ENCODE measurements at places on chromosomes 3 and 15.

DNA sequence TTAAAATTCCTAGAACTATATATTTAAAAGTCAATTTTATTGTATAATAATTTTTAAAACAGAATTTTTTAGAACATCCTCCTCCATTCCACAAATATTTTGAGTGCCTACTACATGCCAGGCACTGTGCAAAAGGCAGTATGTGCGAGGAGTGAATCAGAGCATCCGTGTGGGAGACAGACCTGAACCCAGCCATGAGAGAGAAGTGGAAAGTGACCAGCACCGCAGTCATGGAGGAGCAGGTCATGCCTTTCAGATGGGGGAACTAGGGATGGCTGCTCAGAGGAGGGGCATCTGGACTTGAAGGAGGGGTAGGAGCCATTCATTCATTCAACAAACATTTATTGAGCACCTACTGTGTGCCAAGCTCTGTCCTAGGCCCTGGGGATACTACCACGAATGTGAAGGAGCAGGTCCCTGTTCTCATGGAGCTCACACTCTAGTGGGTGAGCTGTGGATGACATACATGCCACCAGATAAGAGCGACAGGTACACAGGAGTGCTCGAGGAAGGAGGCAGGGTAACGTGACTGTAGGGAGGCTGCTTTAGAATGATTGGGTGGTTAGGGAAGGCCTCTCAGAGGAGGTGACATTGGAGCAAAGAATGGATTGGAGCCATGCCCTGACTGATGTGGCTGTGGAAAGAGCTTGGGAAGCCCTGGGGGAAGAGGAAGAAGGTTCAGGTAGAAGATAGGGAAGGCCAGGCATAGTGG is 3.1 kb upstream of the CHRNA3 start:
- DNase-seq, result no peak

- no peak for DNase-seq
Measured at GRCh38 chr3:46058981-46059380, 31.7 kb upstream of the XCR1 start.

GRCh38 chr3:143847787-143848631 is at the start of gene SLC9A9:
TSS of gene SLC9A9 (minus strand) at chr3:143848468. CDS start at chr3:143848322, 146 bp downstream.
- DNase-seq, result peak; percentile 60

- DNase-seq, result no peak
Measured at GRCh38 chr3:28994161-28994905, 286.5 kb upstream of the RBMS3 start.

GRCh38 chr3:195879416-195880036 is 28.8 kb downstream of the TNK2 start:
- DNase-seq, result no peak

- DNase-seq, result no peak
Measured at GRCh38 chr15:91472316-91472756, 372.3 kb downstream of the SV2B start.

DNA sequence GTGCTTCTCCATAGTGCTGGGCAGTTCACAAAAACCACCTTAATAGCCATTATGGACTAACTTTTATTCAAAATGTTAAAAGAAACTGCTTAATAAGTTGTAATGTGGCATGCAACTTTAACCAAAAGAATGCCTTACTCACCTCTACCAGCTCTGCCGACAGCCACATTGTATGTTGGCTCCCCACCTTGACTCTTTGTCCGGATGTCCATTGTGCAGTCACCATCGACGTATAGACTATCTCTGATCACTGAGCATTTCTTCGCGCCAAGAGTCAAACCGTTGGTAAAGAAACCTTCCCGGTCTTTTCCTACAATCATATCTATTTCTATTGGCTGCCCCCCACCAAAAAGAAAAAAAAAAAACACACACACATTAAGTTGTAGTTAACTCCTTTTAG is 2.5 kb downstream of the PFN2 start:
- no peak for DNase-seq

DNA sequence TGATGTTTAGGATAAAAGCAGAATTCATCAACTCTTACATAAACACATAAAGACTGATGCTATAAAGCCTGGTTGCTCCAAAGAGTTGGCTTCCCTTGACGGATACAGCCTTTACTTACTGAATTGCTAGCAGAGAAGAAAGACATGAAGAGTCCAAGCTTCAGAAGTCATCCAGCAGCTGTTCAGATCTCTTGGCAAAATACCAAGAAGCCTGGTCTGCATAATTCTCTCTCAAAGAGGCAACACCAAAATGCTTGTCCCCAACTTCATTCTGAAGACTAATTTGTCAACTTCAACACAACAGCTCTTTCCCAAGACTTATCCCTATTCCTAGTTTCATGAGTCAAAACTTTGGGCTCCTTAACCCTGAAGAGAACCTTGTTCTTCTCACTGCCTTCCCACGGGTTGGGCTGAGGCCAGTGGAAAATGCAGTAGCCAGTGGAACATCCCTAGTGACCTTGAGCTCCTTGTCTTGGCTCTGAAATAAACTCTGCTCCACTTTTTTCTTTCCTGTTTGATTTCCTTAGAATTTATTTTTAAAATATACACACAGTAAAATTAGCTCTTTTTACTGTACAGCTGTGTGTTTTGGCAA is 119.2 kb upstream of the THBS1 start:
- DNase-seq, result no peak

GRCh38 chr3:121330118-121330517 is 215.7 kb downstream of the POLQ start:
- no peak for DNase-seq

DNA sequence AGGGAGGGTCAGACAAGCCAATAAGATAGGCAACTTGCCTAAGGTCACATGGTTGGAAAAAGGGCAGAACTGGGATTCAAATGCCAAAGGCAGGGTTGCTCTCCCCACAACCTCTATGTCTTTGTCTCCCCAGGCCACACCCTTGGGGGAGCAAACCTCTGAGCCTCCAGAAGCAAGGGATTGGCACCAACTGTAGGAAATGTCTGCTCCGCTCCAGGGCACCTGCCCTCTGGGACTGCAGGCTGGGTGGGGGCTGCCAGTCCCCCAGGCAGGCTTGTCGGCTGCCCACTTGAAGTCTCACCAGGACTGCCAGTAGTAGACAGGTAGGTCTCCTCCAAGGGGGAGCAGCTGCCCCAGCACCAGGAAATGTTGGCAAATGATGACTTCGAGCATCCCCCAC is 2.0 kb downstream of the FAM3D start:
- no peak for DNase-seq

DNA sequence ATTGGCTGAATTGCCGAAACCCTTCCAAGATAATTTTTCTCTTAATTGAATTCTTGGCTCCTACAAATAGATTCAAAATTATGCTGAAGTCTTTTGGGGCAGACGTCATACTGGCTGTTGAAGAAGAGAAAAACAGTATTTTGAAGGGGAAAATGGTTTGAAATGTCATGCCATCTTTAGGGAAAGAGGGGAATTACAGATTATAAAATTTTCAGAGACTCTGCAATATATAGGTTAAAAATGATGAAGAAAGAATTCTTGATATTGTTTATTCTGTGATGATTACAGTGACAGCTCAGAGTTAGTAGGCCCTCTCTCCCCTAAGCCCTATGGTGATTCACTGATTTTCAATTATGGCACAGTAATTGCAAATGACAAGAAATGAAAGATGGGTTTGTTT is 86.1 kb downstream of the CGNL1 start:
- DNase-seq, result no peak

GRCh38 chr3:134663721-134664456 is 13.1 kb upstream of the KY start:
- no peak for DNase-seq

GRCh38 chr15:35288580-35288979 is 203.5 kb upstream of the NANOGP8 start:
- DNase-seq, result no peak

DNA sequence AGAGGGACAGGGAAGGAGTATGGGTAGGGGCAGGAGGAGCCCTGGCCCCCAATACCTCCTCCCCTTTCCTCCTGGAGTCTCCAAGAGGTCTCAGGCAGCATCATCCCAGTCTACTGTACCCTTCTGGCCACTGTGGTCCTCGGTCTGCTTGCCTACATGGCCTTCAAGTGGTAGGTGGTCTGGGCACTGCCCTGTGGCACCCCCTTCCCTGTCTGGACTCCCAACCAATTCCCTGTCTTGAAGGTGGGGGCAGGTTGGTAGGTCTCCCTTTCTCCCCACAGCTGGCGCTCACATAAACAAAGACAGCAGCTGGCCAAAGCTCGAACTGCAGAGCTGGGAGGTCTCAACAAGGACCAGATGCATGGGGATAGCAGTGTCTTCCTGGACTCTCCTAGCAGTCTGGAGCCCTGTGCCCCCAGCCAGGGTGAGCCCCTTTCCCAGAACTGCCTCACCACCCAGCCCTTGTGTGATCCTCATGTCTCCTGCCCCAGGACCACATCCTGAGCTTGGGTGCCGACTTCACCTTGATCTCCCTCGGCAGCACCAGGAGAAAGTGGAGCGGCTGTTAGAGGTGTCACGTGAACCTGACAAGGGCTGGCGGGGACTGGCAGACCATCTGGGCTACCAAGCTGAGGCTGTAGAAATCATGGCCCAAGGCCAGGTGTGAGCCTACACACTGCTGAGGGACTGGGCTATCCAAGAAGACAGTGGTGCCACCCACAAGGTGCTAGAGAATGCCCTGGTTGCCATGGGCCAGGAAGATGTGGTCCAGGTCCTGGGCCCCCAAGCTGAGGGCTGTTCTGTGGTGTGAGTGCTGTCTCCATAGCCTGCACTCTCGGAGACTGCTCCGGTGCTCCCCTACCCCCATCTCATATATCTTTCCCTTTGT is 33.1 kb downstream of the NBEAL2 start:
- DNase-seq, result no peak

Data from kidney glomerular epithelial cell (primary cell).